ENCODE measurements at places on chromosomes 11 and 22.
A peak's percentile ranks its signal among the peaks of the same experiment; 100 is the strongest.

GRCh38 chr11:70519117-70519516 lies 120.8 kb downstream of the CTTN start:
- peaks cover 9% of the 10 kb centered on the region for H3K27me3 ChIP-seq
- H3K27ac ChIP-seq: no peak overlapping the region
- H3K4me3 ChIP-seq: no peak overlapping the region
- no peaks in the 10 kb centered on the region for H3K4me1 ChIP-seq

DNA sequence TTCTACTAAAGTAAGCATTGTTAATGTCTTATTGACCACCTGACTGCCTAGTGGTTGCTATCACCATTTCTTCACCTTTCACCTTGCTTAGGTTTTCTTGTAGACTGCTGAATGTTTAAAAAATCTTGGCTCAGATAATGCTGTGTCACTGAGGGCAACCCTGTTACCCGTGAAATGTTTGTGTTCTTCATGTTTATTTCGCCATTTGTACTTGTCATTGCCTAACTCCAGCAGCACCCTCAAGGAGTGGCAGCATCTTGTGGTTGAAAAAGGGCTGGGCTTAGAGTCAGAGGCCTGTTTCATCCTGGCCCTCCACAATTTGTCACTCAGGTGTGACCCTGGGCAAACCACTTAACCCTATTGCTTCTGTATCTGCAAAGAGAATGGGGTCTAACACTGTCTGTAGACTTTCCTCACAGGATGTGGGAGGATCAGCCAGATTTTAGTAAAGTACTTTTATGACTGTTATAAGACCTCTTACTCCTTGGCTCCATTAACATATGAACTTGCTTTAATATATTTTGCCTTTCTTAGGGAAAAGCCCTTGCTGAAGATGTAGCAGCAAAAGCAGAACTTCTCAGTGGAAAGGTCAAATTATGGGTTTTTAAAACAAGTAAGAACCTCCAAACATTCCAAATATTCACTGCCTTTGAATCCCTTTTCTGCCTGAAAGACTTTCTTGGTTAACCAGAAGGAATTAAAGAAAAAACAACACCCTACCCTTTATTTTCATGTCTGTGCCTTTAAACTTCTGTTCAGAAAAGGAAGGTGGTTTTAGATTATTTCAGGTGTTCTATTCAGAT lies 154.5 kb upstream of the C11orf87 start:
- DNase-seq: no peak
- H3K4me1 ChIP-seq: no peaks in the 10 kb centered on the region
- H3K27ac ChIP-seq: no peak overlapping the region
- H3K27me3 ChIP-seq: no peaks in the 10 kb centered on the region
- H3K4me3 ChIP-seq: no peak overlapping the region

DNA sequence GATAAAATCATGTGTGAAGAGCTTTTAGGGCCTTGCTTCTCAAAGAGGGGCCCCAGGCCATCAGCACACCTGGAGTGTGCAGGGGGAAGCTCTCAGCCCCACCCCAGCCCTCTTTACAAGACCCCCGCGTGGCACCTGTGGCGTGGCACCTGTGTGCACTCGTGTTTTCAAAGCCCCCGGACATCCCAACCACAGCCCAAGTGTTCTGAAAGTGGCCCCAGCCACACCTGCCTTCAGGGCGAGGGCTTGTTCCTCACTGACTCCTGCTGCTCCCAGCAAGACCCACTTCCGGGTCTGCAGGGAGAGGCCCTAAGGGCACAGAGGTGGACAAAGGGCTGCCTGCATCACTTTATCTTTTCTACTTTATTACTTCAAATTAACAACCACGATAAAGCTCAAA lies 17.5 kb upstream of the TMEM184B start:
- H3K36me3 ChIP-seq: no peaks in the 10 kb centered on the region
- H3K27ac ChIP-seq: peak overlapping the region; percentile 68
- H3K27me3 ChIP-seq: no peaks in the 10 kb centered on the region
- no peak for DNase-seq

DNA sequence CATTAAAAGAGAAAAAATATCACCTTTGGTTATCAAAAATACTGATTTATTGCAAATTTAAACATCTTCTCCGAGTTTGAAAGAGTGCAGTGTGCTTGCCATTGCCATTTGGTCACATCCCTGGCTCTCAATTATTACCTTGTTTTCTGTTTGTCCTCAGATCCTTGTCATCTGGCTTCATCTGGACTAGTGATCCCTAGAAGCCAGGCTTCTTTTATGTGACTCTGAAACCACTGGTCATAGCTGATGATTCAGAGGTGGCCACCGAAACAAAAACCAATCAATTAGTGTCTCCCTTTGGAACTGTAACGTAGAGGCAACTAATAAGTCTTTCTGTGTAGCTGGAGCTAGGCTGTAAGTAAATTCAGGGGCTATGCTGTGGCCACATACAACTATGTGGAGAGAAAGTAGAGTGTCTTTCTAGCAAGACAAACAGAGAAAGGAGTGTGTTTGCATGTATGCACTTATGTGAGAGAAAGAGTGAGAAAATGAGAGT lies 237.9 kb downstream of the LUZP2 start:
- no peaks in the 10 kb centered on the region for H3K36me3 ChIP-seq
- H3K27me3 ChIP-seq: no peaks in the 10 kb centered on the region
- no peak overlapping the region for H3K27ac ChIP-seq
- no peak overlapping the region for H3K4me3 ChIP-seq

- H3K4me3 ChIP-seq: no peak overlapping the region
- DNase-seq: no peak
- peaks cover 6% of the 10 kb centered on the region for H3K27me3 ChIP-seq
- H3K4me1 ChIP-seq: no peaks in the 10 kb centered on the region
- H3K27ac ChIP-seq: no peak overlapping the region
Observed at GRCh38 chr11:125083312-125084056, 20.4 kb downstream of the SLC37A2 start.

DNA sequence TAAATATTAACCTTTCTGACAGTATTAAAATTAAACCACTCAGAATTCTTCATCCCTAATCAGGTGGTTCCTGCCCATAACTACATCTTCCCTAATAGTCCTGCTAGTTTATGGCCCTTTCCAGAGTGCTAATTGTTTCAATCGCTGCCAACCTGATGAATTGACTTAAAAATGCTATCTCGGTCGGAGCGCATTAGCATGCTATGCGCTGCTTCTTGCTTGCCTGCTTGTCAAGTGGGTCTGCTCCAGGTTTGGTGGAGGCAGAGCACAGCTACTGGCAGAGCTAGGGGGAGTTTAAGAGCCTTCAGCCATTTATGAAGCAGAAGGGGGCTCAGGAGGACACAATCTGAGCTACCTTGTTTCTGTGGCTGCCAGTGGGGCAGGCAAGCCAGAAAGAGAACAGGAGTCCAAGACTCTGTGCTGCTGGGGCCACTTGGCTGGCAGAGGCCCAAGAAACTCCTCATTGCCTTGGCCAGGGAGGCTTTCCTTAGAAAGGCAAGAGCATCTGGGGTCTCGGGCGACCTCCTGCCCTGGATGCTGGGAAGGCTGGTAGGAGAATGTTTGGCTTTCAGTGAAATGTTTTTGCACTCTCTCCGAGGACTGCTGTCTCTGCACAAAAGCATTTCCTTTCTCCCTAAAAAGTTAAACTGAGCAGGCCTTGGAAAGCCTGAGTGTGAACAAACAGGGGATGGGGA lies 62.1 kb upstream of the PHOX2A start:
- H3K36me3 ChIP-seq: peaks cover 27% of the 10 kb centered on the region
- no peaks in the 10 kb centered on the region for H3K4me1 ChIP-seq
- no peaks in the 10 kb centered on the region for H3K27me3 ChIP-seq
- DNase-seq: no peak

- no peak for DNase-seq
- peaks cover 44% of the 10 kb centered on the region for H3K36me3 ChIP-seq
- H3K27me3 ChIP-seq: no peaks in the 10 kb centered on the region
- no peak overlapping the region for H3K27ac ChIP-seq
Observed at GRCh38 chr11:45880772-45881570, 4.5 kb upstream of the MAPK8IP1 start.

GRCh38 chr22:19070397-19071169 lies 51.6 kb downstream of the DGCR2 start:
- no peaks in the 10 kb centered on the region for H3K27me3 ChIP-seq
- no peaks in the 10 kb centered on the region for H3K36me3 ChIP-seq

GRCh38 chr22:22745225-22746060 lies 101.0 kb downstream of the GGTLC2 start:
- no peaks in the 10 kb centered on the region for H3K36me3 ChIP-seq
- DNase-seq: no peak
- peaks cover 6% of the 10 kb centered on the region for H3K27me3 ChIP-seq

DNA sequence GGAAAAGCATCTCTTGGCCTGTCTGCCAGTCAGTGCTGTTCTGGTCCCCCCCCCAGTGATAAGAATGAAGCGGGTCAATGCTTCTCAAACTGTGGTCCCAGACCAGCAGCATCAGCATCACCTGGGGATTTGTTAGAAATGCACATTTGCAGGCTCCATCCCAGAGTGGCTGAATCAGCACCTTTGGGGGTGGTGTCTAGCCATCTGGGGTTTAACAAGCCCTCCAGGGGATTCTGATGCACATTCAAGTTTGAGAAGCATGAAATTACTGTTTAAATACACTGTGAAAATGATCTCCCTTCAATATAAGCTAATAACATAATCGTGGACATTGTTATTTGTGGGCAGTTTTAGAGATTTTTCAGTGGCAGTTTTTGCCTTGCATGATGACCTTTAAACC lies 133.5 kb downstream of the MYO18B start:
- no peak for DNase-seq
- no peaks in the 10 kb centered on the region for H3K27me3 ChIP-seq
- H3K4me3 ChIP-seq: no peak overlapping the region
- no peak overlapping the region for H3K27ac ChIP-seq
- H3K4me1 ChIP-seq: no peaks in the 10 kb centered on the region

DNA sequence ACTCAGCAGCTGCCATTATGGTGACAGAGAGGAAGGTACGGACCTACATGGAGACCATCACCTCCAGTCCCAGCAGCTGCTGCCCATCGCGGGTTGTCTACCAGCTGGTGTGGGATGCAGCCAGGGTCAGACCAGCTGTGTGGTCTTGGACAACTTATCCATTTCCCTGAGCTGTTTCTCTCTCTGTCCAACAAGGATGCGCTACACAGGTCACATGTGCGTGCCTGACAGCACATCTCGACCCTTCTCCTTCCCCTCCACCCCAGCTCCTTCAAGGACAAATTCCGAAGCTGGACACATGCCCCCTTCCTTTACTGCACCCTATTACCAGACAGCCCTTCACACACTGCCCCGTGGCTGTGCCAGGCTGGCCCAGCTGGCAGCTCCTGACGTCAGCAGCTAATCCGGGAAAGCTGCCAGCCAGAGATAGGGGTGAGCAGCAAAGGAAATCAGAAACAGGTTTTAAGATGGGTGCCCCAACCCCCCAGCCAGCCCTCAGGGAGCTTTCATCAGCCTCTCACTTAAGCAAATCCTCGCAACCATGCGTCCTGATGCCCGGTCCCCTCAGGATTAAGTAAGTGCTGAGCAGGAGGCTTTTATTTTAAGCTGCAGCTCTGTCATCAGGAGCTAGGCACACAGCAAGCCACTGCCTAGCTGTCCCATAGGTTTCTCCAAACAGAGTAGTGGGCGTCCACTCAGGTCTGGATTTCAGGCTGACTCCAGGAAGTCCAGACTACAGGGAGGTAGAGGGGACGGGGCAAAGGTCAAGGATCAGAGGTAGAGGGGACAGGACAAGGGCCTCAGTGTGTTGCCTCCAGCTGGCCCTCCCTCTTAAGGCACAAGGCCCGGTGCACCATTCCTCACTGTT lies 20.3 kb downstream of the TEF start:
- H3K36me3 ChIP-seq: peaks cover 4% of the 10 kb centered on the region
- peak; percentile 78 for DNase-seq
- no peak overlapping the region for H3K4me3 ChIP-seq
- no peaks in the 10 kb centered on the region for H3K27me3 ChIP-seq

GRCh38 chr11:44275961-44276550 lies 33.9 kb downstream of the ALX4 start:
- H3K4me3 ChIP-seq: no peak overlapping the region
- no peak overlapping the region for H3K27ac ChIP-seq

DNA sequence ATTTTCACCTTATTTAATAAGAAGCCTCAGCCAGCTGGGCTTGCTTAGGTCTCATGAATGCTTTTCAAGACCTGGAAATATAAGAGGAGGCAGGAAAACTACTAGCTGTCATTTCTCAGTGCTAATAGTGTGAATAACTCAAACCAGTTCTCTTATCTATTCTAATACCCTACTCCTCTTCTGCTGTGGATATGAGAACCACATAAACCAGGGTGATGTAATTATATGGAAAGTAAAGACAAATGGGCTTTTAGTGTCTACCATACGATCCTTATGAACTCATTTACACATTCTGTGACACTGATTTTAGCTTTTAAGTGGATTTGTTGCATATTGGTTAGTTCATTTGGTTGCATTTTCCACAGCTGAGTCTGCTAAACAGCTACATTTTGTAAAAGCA lies 8.6 kb downstream of the PDGFD start:
- no peaks in the 10 kb centered on the region for H3K27me3 ChIP-seq
- H3K27ac ChIP-seq: no peak overlapping the region
- H3K36me3 ChIP-seq: no peaks in the 10 kb centered on the region
- no peak overlapping the region for H3K4me3 ChIP-seq
- H3K4me1 ChIP-seq: no peaks in the 10 kb centered on the region
- no peak for DNase-seq

DNA sequence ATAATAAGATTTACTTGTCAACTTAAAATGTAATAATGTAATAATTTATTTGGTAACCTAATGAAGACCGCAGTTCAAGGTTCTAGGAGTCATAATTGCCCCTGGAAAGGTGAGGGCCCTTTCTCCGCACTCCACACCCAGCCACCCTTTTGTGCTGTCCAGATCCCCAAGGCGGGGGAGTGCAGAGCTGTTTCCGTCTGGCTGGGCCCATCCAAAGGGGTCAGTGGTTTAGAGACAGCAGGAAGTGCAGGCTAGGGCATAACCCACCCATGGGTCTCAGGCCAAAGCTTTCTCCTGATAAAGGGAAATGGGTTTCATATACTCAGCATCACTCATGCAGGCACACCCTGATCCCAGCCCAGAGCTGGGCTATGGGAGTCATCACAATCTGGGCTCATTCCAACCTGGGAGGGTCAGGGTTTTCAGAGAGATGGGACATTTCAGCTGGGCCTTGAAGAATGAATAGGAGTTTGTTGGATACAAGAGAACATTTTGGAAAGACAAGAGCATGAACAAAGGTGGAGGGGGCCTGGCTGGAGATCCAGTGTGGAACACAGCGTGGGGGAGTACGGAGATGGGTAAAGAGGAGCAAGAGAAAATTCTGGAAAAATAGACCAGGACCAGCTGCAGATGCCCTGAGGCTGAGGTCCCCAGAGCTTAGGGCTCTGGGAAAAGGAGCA lies 432.2 kb downstream of the TBC1D22A start:
- no peaks in the 10 kb centered on the region for H3K4me1 ChIP-seq
- H3K36me3 ChIP-seq: no peaks in the 10 kb centered on the region
- peaks cover 5% of the 10 kb centered on the region for H3K27me3 ChIP-seq
- no peak for DNase-seq

GRCh38 chr11:59875856-59876519 lies 2.6 kb upstream of the OOSP3 start:
- no peaks in the 10 kb centered on the region for H3K4me1 ChIP-seq
- no peaks in the 10 kb centered on the region for H3K36me3 ChIP-seq
- no peak overlapping the region for H3K4me3 ChIP-seq
- H3K27ac ChIP-seq: no peak overlapping the region
- no peak for DNase-seq

Data from gastrocnemius medialis (tissue), 4 donors.